ENCODE measurements at places on chromosomes 7 and 10.

- DNase-seq: no peak
Measured at GRCh38 chr7:39402034-39402433, 164.2 kb upstream of the YAE1 start.

- DNase-seq: no peak
Measured at GRCh38 chr7:99267481-99267840, 5.2 kb upstream of the MYH16 start.

GRCh38 chr10:129784291-129784690 is 179.8 kb downstream of the EBF3 start:
- DNase-seq: no peak

DNA sequence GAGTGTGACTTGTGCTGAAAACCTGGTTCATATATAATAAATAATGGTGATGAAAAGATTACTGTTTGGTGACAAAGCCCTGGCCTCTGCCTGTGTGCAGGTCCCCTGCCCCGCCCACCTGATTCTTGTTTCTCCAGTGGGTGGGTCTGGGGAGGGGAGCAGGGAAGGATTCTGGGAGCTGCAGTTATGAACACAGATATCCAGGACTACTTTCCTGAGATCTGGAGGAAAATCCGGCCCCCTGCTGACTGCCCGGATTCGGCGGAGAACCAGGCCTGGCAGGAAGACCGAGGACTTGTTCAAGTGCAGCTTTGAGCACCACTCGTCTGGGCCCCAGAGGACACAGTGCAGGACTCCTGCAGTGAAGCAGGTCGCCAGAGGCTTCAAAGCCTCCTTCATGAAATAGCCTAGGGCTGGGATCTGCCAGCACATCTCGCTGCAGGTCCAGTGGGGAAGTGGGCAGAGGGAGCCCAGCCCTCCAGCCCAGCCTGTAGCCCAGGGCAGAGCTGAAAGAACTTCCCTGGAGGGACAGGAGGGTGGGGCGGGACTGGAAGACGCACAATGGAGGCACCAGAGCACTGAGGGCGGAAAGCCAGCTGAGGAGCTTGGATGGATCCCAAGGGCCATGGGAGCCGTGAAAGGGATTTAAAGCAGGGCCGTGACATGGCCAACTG is 7.0 kb downstream of the ATP6V0E2 start:
- no peak for DNase-seq

DNA sequence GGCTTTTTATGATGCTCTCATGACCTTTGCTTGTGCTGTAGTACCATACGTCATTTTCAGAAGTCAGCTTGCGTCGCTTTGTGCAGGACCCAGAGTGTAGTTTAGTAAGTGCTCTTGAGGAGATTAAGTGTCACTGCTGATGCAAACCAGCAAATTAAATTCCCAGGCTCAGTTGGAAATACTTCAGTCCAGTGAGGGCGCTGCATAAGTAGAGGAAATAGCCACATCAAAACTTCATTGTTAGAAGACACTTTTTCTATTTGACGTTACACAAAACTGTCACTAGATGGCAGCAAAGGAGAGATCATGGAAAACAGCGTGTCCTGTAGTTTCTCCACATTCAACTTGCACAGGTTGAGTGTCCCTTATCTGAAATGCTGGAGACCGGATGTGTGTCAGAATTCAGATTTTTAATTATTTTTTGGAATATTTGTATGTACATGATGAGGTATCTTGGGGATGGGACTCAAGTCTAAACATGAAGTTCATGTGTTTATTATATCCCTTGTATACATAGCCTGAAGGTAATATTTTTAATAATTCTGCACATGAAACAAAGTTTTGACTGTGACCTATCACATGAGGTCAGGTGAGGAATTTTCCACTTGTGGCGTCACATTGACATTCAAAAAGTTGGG is 7.9 kb downstream of the ZNF22 start:
- no peak for DNase-seq

DNA sequence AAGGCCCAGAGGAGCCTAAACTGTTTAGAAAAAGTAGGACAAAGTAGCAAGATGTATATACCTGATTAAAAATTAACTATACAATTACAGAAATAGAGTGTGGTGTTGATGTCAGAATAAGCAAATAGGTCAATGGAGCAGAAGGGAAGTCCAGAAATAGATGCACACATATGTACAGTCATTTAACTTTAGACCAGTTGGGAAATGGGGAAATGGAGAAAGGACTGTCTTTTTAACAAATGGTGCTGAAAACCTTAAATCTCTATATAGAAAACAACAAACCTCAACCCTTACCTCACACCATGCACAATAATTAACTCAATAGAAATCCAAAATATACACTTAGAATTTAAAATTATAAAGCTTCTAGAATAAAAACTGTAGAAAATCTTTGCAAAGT is 72.2 kb downstream of the CH25H start:
- no peak for DNase-seq

DNA sequence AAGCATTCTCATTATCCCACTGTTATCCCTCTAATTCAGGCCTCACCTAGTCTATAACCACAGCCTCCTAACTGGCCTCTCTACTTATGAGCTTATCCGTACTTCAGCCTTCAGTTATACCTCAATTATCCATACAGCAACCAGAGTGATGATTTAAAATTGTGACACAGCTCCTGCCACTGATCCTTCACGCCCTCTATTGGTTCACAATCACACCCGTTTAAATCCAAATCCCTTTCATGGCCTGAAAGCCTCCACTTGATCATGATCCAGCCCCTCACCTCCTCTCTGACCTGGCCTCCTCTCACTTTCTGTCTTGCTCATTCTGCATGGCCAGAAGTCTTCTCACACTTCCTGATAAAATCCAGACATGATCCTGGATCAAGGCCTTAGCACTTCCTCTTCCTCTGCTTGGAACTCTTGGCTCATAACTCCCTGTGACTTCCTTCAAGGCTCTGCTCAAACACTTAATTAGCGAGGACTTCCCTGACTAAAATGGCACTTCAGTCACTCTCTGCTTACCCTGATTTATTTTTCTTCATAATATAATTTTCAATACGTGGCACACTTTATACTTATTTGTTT is 19.0 kb upstream of the TMEM26 start:
- no peak for DNase-seq

DNA sequence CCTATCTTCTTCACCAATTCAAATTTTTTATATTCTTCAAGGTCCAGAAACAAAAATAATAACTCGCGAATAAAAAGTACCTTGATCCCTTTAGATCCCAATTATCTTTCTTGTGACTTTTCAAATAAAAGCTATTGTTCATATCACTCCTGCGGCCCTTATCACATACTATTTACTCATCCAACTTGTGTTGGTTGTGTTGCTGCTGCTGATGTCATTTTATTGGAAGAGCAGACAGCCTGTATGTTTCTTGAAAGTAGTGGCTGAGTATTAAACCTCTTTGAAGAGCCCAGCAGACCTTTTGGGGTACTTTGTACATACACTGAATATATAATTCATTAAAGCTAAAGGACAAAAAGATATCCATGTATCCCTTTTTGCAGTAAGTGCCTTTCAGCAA is 231.7 kb downstream of the CTNNA3 start:
- no peak for DNase-seq

- no peak for DNase-seq
Measured at GRCh38 chr10:78972160-78972946, 96.4 kb upstream of the ZMIZ1 start.

DNA sequence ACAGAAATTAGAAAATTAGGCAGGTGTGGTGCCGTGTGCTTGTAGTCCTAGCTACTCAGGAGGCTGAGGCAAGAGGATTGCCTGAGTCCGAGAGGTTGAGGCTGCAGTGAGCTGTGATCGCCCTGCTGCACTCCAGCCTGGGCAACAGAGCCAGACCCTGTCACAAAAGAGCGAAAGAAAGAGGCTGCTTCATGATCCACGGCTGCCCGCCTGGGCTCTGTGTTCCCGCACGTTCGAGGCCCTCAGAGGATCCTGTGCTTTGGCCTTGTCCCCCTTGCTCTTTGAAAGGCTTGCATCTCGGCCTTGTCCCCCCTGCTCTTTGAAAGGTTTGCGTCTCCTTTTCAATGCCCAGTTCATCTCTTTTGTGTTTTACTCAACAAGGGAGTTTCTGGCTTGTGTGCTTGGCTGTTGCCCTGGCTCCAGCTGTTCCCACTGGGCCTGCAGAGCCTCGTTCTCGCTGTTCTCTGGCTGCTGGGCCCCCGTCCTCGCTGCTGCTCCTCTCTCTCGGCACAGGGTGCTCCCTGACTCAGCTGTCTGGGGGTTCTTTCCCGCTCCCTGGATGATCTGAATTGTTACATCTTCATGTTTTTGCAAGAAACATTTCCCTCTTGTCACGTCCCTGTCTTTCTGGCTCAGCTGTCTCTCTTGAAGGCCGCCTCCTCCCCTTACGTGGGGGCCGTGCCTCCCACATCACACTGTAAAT is 45.1 kb upstream of the INPP5A start:
- no peak for DNase-seq

DNA sequence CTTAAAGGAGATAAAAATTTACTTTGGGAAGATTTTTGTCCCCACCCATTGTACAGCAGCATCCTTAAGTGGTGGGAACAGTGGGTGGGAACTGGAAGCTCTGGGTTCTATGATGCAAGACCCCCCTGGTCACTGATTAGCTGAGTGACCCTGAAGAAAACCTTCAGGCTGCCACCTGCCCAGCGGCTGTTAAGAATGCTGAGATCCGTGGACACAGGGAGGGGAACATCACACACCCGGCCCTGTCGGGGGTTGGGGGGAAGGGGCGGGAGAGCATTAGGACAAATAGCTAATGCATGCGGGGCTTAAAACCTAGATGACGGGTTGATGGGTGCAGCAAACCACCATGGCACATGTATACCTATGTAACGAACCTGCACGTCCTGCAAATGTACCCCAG is 14.5 kb downstream of the CARD11 start:
- no peak for DNase-seq

- DNase-seq: no peak
Measured at GRCh38 chr10:118961436-118961835, 68.1 kb upstream of the NANOS1 start.

DNA sequence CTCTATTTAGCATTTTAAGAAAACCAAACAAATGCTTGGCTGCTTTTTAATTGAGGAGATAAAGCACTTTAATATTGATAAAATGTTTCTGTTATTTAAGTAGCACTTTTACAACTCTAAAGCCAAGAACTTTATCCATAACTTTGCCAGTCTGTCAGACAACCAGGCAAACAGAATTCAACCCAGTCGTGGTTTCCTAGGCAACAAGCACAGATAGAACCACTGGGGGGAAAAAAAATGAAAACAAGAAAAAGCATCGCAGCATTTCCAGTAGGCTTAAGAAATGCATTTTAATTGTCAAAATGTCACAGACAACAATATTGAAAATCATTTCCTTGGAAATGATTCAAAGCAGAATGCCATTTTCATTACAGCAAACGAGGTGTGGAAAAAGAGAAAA is 323.4 kb downstream of the PARD3 start:
- no peak for DNase-seq

DNA sequence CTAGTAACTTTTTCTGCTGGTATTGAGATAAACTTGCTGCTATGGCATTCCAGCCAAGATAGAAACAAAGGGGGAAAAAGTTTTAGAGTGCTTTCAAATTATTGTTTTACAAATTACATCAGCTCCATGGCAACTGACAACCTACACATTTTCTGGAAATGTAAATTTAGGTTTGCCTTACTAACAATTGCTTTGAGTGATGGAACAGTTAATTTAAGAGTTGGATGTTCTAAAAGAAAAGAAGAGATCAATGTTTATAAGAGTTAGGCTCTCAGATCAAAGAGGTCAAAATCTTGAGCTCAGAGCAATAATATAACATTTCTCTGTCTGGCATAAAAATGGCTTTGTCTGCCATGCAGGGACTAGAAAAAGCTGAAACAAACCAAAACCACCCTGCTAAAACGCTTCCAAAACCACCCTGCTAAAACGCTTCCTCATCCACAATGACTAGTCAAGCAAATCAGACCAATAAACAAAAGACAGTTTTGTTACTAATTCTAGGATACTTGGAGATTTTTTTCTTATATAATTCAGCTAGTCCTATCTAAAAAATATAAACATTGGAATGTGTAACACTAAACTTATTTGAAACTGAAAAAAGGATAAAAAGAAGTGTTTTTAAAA is 32.3 kb downstream of the ORC5 start:
- no peak for DNase-seq

- no peak for DNase-seq
Measured at GRCh38 chr10:80856186-80856585, 318.5 kb downstream of the SH2D4B start.

DNA sequence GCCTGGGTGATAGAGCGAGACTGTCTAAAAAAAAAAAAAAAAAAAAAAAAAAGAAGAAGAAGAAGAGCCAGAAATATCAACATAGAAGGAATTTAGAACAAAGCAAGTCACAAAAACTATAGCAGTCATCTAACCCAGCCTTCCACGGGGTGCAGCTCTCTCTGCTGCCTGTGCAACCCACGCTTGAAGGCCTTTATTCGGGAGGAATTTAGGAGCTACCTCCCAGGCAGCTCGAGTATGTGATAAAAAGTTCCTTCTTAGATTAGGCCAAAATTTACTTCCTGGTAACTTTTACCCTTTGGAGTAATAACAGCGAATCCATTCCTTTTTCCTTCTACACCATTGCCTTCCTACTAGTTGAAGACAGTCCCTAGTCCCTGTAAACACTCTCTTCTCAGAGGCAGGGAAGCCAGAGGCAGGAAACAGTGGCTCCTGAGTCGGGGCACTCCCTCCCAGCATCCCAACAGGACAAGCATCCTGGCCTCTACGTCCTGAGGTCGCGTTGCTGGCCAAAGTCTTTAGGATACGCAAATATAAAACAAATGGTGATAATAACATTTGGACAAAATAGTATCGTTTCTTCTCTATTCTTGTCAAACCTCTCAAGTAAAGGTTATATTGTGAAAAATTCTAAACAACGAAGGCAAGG is 109.3 kb upstream of the KMT2C start:
- no peak for DNase-seq

DNA sequence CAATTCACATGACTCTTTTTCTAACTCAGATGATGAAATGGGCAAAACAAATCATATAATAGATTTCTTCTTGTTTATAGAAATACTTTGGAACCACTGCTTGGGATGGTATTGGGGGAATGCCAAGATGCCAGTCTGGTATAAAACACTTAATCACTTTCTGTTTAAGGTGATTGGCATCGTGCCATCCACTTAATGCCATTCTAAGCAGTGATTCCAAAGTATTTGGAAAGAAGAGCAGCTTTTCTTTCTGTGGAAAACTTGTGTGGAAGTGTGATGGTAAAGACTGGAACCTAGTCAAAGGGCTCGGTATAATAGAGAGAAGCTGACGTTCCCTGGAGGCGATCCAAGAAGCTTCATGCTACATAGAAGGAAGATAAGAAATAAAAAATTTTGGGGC is 120.6 kb downstream of the TMEM26 start:
- no peak for DNase-seq

DNA sequence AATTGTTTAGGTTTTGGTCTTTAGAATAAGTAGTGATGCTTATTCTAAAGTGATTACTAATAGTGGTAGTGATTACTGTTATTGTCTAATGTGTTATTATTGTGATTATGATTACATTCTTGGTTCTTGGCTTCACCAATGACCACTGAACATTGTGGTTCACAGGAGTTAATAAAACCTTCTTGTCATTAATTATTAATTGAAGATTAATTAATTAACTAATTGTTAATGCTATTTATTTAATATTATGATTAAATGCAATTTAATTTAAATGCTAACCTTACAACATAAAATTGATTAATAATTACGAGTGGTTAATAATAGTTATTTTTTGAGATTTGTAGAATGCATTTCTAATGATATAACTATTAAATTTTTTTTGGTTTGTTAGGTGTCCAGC is 747.7 kb upstream of the POM121L12 start:
- DNase-seq: no peak

GRCh38 chr7:1912593-1913465 is 242.8 kb downstream of the ELFN1 start:
- no peak for DNase-seq

GRCh38 chr10:92916433-92916832 is 68.1 kb downstream of the EXOC6 start:
- DNase-seq: no peak

Data from activated T-cell treated with anti-CD3 and anti-CD28 coated beads, Interleukin-2, amount 50 U/mL, for 48 hours (primary cell).